Stimulated activated CD4-positive, alpha-beta T cell treated with anti-CD3 and anti-CD28 coated beads, Interleukin-1b, Interleukin-23, amount 100 ng/mL, for 1 hour (primary cell): ENCODE measurements at places on chromosomes 5 and 9.

GRCh38 chr5:15260356-15261268, 239.4 kb upstream of the FBXL7 start:
- DNase-seq: no peak

GRCh38 chr9:109433476-109433875, 64.6 kb downstream of the PTPN3 start:
- no peak for DNase-seq

- no peak for DNase-seq
These were observed 220.4 kb upstream of the CD180 start for GRCh38 chr5:67416986-67417385.

GRCh38 chr5:10761933-10762775, 1.1 kb upstream of the DAP start:
- no peak for DNase-seq

GRCh38 chr5:67133776-67134175, 62.8 kb downstream of the CD180 start:
- DNase-seq: no peak

DNA sequence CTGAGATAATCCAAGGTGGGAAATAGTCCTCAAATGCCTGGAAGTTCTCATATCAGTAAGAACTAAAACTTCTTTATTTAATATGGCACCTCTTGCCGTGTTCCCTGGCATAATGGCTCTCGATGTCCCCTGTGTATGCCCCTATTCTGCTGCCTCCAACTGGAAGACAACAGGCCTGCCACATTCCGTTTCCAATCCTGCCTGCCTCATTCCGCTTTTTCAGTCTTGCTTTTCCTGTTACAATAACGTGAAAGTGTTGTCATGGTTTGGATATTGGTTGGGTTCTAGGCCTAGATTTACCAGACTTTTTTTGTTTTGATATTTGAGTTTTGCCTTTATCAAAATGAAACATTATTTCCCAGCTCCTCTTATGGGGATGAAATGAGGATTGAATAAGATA, 98.2 kb downstream of the FOCAD start:
- no peak for DNase-seq

DNA sequence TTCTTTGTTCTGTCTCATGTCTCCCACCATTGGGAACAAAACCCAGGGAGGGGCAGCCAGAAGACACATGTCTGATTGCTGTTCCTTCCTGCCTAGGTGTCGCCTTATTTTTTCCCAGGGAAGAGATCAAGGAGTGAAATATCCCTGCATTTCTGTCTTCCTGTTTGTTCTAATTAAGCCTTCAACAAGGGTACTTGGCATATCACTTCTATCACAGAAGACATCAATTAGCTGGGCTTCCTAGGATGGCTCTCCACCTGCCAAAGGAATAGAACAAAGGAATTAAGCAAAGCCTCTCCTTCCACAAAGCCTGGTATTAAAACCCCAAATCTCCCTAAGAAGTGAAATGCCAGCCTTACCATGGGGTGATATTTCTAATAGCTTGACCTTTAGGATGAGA, 299.5 kb upstream of the CD180 start:
- no peak for DNase-seq

DNA sequence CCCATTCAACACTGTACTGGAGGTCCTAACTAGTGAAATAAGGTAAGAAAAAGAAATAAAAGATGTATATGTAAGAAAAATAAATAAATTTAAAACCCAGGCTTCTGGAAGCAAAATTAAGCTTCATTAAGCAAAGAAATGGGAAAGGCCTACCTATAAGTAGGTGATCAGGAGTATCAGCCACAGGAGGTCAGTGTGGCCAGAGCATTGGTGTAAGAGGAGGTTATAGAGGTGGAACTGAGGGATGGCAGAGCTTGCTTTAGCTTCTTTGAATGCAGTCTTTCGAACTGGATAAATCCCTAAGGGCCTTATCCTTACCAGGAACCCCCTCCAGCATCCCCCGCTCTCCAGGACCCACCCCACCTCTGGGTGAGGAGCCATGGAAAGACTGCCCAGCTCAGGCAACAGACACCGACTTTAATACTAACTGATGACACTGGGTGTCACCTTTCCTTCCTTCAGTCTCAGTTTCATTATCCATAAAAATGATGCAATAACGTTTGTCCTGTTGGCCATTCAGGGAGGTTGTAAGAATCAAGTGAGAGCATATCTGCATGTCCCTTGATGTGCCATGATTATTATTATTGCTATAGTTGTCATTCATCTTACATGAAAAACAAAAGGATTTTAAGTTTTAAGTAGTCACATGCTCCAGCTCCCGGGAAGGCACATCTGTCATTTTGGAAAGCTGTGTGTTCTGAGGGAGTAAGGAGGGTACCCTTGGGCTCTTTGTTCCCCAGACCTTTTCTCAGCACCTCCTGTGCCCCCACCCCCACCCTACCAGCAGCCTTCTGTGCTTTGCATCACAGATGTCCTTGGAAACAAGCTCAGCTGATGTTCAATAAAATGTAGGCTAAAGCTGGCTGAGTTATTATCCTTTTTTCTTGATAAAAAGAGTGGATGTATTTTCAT, 50.8 kb upstream of the CTNNA1 start:
- no peak for DNase-seq

GRCh38 chr9:137691646-137692351, 73.0 kb downstream of the EHMT1 start:
- DNase-seq: no peak

- DNase-seq: no peak
These were observed 22.5 kb upstream of the PTGS1 start for GRCh38 chr9:122348288-122348777.

DNA sequence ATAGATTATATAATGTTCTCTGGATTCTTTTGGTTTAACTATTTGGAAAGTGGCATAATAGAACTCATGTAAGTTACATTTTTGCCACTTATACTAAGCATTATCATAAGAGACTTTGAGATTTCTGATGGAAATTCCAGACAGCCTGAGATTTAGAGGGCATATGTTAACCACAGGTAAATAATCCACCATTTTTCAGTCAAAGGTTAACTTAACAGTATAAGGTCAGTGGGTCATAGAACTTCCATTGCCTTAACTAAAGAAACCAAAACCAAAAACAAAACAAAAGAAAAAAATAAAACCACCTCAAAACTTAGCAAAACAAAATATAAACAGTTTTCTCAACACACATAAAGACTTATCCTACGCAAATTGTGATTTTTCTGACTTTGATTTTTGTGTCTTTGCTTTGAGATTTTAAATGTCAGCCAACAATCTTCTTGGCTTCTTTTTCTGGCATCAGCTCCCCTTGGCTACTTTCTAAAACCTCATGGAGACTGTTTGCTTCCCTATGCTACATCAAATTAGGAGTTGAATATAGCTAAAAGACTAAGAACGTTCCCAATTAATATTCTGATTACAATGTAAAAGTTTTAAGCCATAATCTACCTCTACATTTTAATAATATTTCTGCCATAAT, 430.1 kb upstream of the DAB2 start:
- no peak for DNase-seq

DNA sequence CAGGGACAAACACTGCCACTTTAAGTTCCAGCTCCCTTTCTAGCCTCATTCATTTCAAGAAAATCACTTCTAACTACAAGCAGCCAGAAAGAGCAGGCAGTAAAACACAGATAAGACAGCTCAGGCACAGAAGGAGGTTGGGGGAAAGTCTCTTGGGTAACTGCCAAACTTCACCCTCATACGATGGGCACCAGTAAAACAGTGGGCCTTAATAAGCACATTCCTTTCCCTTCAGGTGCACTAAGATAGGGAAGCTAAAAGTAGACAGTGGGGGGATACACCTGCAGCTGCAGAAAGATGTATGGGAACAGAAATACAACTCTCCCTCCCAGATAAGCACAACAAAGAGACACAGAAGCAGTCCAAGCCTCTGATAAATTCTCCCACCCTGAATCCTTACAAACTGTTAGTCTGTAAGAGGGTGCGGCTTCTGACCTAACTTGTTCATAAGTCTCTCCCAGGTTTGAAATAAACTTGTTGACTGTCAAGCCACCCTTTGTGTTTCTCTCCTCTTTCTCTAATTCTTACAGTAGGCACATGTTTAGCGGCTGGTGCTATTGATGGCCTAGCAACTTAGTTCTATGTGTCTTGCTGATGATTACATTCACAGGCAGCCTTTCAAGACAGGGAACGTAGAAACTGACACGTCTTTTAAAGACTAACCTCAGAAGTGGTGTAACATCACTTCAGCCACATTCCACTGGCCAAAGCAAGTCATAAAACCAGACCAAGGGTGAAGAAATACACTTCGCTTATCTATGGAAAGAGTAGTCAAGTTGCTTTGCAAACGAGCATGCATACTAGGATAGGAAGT, 6.8 kb upstream of the CKS2 start:
- DNase-seq: no peak

GRCh38 chr9:89788434-89788833, 183.6 kb downstream of the GADD45G start:
- no peak for DNase-seq

- DNase-seq: no peak
These were observed 249.0 kb downstream of the MLLT3 start for GRCh38 chr9:20373263-20373662.

- DNase-seq: no peak
These were observed 661.7 kb downstream of the KCTD16 start for GRCh38 chr5:144832416-144832815.

- no peak for DNase-seq
These were observed 5.6 kb upstream of the RNF44 start for GRCh38 chr5:176542596-176543427.

GRCh38 chr9:100011062-100011681, 87.6 kb downstream of the ERP44 start:
- DNase-seq: no peak

- DNase-seq: no peak
These were observed 32.7 kb upstream of the ZCCHC9 start for GRCh38 chr5:81268521-81269196.

DNA sequence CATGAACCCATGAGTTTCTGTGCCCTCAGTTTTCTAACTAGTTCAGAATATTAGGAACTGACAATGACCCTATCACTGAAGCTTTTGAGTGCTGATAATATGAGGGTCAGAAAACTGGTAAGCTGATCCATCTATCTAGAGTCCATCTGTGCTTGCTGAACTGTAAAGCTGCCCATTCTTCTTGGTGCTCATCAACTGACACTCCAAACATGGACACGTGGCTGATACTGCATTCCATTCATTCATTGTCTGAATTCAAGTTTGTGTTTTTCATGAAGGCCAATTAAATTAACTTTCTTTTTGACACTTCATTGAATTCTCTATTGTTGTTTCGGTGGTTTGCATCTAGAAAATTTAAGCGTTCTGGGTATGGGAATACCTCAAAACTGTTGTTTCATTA, 17.6 kb downstream of the NREP start:
- DNase-seq: no peak

- no peak for DNase-seq
These were observed 111.2 kb downstream of the SMARCA2 start for GRCh38 chr9:2126331-2126803.

DNA sequence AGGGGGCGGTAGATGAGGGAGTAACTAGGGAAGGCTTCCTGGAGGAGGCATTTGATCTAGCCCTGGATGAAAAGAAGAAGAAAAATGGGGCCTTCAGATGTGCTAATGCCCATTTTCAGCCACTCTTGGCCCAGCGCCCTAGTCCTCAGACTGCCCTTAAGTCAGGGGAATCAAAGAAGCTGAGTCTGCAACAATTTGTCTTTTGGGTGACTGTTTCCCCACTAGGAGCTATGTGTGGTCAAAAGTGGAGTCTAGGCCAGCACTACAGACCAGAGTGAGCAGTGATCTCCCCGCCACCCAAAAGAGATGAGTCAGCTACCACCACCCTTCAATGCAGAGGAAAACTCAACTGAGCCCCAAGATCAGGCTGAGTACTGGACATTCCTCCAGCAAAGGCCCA, 542.1 kb downstream of the BNC2 start:
- DNase-seq: no peak
